Nucleus accumbens (tissue), 56 donors: ENCODE measurements at places on chromosomes 11 and 22.

GRCh38 chr11:47950396-47950795, 30.0 kb upstream of the PTPRJ start:
- no peak for DNase-seq

- no peak for DNase-seq
Observed at GRCh38 chr11:120135838-120136237, 2.1 kb downstream of the TRIM29 start.

- no peak for DNase-seq
Observed at GRCh38 chr11:3230636-3231549, 1.3 kb downstream of the MRGPRE start.

GRCh38 chr11:113618360-113618759, 87.7 kb downstream of the TMPRSS5 start:
- DNase-seq = no peak

- no peak for DNase-seq
Observed at GRCh38 chr22:50567721-50568252, 5.1 kb upstream of the SYCE3 start.

GRCh38 chr11:122981388-122982264, at the start of gene BSX:
TSS of gene BSX (minus strand) at chr11:122981834. CDS start at chr11:122981671, 163 bp downstream.
- DNase-seq = no peak

- DNase-seq = no peak
Observed at GRCh38 chr11:126189109-126189929, 22.1 kb downstream of the RPUSD4 start.

DNA sequence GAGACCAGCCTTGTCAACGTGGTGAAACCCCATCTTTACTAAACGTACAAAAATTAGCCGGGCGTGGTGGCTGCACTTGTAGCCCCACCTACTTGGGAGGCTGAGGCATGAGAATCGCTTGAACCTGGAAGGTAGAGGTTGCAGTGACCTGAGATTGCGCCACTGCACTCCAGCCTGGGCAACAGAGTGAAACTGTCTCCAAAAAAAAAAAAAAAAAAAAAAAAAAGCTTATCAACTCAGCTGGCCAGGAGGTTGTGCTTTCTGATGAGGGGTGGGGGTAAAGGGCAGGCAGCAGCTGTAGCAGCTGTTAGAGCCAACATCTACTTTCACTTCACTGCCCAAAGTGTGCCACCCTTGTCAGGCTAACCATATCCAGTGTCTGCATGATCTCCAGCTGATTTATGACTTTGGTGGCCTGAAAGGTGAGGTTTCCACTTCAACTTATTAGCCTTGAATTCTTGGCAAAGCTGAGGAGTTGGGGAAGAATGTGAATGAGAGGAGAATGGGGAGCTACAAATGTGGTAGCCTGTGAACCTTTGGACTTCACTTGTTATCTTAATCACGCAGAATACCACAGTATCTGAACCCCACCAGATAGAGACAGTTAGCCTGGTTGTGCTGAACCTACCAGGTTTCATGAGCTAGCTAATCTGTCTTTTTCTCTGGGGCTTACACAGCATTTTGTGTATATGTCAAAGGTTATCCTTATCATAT, 19.6 kb downstream of the RNF121 start:
- no peak for DNase-seq

- no peak for DNase-seq
Observed at GRCh38 chr11:96554236-96554820, 164.5 kb downstream of the JRKL start.

DNA sequence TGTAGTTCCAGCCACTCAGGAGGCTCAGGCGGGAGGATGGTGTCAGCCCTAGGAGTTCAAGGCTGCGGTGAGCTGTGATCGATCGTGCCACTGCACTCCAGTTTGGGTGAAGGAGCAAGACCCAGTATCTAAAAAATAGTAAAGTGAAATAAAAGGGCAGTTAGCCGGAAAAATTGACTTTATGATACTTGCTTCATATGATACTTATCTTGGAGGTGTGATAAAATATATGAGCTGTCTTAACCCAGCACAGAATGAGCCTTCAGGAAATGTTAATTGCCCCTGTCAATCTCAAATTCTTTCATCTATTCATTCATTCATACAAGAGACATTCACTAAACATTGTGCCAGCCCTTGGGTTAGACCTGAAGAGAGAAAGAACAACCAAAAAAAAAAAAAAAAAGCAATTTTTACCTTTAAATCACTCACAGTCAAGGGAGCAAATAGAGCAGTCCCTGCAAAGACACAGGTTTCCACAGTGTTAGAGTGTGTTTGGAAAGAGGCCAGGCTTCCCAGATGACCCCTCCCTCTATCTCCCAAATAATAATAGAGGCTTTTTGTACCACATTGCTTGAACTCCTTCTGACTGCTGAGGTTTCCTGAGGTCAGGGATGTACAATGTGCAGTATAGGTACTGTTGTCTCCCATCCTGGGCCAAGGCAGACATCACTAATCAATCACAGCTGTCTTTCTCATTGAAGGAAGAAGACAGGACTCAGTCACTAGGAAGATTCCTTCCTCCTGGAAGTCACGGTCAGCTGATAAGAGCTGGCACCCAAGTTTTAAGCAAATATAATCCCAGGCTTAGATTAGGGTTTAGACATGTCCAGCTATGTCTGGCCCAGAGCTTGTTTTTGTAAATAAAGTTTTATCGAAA, 454.6 kb downstream of the MIAT start:
- DNase-seq = no peak

- DNase-seq = no peak
Observed at GRCh38 chr22:50084614-50085021, 608 bp downstream of the MLC1 start.

- DNase-seq = no peak
Observed at GRCh38 chr11:123587044-123587443, 67.4 kb downstream of the SCN3B start.

- no peak for DNase-seq
Observed at GRCh38 chr22:45575607-45576272, 73.1 kb downstream of the FBLN1 start.
